ENCODE measurements at places on chromosomes 7 and 10.

DNA sequence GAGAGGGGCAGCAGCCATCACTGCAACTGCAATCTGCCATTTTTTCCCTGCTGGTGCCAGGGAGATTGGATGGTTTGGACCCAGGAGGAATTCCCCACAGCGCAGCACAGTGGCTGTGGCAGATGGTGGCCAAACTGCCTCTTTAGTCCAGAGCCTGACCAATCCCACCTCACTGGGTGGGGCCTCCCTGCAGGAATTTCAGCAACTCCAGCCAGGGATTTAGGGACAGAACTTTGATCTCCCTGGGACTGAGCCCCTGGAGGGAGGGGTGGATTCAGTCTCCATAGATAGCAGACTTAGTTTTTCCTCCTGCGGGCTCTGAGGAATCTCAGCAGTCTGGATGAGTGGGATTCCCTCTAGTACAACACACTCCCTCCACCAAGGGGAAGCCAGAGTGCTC, 179.7 kb upstream of the WDR11 start:
- no peak for DNase-seq

DNA sequence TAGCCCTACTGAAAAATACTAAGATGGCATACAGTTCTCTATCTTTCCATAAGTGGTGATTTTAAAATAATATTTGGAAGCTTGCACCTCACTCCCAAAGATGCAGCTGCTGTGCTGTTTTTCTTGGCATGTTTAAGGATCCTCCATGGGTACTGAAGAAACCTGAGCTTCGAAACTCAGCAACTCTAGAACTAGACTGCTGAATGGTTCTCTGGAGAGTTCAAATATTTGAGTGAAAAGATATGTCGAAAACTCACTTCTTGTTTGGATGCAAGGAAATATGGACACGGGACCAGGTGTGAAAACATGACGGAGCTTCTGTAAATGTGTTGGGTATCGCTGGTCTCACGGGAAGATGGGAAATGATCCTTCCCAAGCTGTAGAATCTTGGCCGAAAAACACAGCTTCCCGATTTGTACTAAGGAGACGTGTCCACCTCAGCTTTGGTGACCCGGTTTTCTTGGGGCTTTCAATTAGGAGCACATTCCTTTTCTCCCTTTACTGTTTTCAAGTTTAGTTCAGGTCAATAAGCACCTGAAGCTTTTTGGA, 543.8 kb upstream of the NRP1 start:
- no peak for DNase-seq

- no peak for DNase-seq
These were observed 770.6 kb downstream of the KCNMA1 start for GRCh38 chr10:76866841-76867586.

- DNase-seq = no peak
These were observed 353.5 kb upstream of the LRGUK start for GRCh38 chr7:133773601-133774000.

DNA sequence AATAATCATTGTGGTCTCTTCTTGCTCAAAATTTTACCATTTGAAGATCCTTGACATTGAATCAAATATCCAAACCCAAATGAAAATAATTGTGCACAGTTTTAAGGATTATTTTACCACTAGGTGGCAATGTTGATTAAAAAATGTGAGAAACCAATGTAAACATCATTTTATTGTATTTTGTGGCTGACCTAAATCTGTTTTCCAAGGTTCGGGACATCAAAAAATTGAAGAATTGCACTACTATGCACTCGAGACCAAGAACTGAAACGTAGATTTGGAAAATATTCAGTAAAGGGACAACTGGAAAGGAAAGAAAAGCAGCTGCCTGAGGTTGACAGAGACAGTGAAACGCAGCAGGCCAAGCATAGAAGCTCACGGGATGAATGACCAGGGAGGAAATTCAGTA, 259.3 kb downstream of the SNX13 start:
- DNase-seq = no peak

DNA sequence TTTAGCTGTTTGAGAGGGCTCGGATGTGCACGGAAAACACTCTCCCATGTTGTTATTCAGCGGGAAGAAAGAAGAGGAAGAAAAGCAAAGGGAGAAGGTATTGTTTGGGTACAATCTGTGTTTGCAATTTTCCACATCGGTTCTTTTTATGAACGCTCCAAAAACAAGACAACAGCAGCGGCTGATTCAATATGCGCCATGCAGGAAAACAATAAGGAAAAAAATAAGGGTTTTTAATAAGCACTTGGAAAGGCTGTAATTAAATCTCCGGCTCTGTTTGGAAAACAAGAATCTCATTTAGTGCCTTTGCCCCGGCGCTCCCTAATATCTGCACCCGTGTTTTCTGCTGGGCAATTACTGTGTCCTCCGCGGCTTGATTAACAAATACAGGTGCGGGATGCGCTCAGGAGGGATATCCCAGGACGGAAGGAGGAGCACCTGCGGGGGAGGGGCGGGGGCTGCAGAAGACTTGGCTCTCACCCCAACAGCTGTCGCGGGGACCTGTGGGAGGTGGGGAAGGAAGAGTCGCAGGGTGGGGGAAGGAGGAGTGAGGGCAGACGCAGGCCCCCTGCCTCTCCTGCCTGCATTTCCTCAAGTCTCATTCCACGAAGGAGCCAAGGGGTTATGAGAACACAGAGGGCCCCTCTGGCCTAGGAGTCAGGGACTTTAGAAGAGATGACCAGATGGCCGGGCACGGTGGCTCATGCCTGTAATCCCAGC, 181.5 kb upstream of the PODXL start:
- no peak for DNase-seq

DNA sequence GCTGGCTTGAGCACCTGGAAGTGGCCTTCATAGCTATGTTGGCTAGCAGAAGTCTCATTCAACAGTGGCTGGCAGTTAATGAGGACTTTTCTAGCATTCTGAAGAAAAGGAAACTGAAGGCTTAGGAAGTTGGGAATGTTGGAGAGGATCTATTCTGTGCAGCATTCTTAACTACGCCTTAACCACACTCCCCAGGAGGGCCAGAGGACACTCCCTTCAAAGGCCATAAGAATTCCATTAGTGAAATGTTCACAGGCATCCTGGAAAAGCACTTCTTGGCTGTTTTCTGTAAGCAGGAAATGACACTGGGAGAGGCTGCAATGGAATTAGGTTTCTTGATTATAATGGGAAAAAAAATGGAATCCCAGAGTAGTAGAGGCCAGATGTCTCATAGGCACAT, 188.9 kb downstream of the ARHGAP12 start:
- no peak for DNase-seq

DNA sequence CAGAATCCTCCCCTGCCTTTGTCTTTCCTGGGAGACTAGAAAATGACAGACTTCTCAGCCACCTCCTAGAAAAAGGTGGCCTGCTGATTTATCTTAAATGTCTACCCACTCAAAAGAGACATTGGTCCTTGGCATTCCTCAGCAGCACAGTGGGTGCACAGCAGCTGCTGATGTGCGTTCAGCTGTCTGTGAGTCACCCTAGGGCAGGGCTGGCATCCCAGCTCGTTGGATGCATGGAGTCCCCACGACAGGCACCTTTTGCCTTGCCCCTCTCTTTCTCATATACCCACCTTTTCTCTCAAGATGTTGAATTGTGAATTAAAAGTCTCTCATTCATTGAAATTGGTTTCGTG, 113.0 kb downstream of the DOCK1 start:
- no peak for DNase-seq

DNA sequence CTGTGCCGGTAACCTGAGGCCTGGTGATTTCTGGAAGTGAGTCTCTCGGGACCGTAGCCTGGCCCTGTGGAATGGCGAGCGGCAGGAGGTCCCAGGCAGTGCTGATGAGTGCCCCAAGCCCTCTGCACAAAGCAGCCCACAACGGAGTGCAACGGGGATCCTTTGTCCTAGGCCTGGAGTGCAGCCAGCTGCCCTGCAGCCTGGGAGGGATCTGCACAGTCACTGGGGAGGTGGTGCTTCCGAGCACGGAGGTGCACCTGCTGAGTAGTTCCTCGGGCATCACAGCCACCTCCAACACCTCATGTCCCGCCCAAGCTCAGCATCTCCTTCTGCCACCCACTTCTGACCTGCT, 162.8 kb upstream of the ZMIZ1 start:
- DNase-seq = peak; percentile 4

GRCh38 chr7:18590744-18591340, 95.3 kb downstream of the HDAC9 start:
- no peak for DNase-seq

- DNase-seq = no peak
These were observed 40.5 kb downstream of the WNT2 start for GRCh38 chr7:117282239-117282812.

- peak; percentile 51 for DNase-seq
These were observed 771 bp upstream of the ADIRF start for GRCh38 chr10:86967481-86967941.

DNA sequence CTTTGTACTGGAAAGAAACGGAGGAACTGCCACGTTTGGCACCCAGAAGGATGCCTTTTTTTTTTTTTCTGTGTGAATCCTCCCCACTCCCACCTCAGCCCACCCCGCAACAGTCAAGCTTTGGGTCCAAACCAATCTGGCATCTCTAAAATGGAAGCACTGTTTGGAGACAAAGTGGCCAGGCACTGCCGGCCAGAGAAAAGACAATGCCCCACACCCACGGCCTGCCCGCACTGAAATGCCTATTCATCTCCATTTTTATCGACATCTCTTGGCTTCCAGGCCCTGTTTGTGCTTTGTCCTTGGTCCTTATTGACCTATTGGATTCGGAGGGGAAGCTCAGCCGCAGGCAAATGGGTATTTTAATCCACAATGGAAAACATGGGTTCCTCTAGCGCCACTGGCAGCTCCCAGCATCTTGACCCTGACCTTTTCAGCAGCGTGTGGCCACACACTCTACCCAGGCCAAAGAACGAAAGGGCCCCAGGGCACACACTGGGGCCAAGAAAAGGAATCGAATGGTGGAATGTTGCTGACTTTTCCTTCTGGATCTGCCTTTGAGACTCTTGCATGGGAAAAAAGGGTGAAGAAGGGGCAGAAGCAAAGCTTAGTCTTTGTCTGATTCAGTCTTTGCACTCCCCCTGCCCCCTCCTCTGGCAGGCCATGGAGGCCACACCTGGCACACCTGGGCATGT, 162.6 kb upstream of the CDCA7L start:
- DNase-seq = no peak

- DNase-seq = no peak
These were observed 7.6 kb upstream of the ORAI2 start for GRCh38 chr7:102425639-102426267.

- DNase-seq = no peak
These were observed 134.5 kb upstream of the ETV1 start for GRCh38 chr7:14123923-14124322.

DNA sequence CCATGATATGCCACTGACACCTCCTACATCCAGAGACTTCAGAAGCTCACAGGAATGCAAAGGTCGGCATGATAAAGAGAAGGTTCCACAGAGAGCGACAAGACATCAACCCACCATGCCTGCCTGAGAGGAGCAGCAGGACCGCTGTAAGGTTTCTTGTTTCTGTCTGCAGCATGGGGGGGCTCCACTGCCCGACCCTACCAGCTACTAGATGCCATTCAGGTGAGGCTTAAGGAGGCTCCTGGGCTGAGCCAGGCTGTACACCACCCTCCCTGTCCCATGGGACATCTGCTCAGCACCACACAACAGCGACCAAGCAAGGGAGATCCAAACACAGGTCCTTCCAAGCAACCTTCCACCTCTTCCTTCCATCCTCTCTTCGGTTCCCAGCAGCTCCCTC, 234.6 kb downstream of the TNS3 start:
- peak; percentile 11 for DNase-seq

GRCh38 chr7:135189221-135189662, 18.7 kb upstream of the CYREN start:
- no peak for DNase-seq

GRCh38 chr7:18572154-18572553, 76.6 kb downstream of the HDAC9 start:
- DNase-seq = no peak

DNA sequence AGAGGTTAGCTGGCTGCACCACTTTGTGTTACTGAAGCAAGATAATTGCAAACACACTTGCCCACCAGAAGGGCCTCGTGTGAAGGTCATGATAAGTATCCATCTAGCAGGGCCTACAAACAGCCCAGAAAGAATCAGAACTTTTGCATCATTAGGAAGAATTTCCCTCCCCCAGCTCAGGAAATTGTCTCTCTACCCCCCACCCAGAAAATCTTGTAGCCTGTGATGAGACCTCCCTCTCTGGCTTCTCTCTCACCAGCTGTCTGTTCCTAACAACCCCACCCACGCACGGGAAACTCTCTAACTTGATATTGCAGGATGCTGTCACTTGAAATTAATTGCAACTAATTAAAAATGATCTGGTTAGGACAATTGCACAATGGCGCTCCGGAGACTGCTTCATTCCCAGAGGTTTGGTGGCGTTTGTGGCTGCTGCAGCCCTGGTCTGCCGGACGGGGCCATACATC, 34.5 kb downstream of the ZNF503 start:
- DNase-seq = no peak

Measured in right forelimb (tissue), 1 donor.